ENCODE measurements at places on chromosomes 6 and 20. TPM values are rescaled to one million over a fixed set of nuclear protein-coding genes. Genes with fewer than 3 reads are reported as not detected.

Gene SLC17A1
- total RNA-seq: not detected

Gene DLL1
- 0.16 TPM for total RNA-seq

Gene PGC
- total RNA-seq: not detected

Gene DACT2
- total RNA-seq: 7.8 TPM

Gene SGK2
- total RNA-seq: not detected

Gene WFDC2
- total RNA-seq: not detected

Gene FOXP4
- 2.1 TPM for total RNA-seq

Gene PCSK2
- not detected for total RNA-seq

Gene UNC93A
- not detected for total RNA-seq

Gene CCR6
- not detected for total RNA-seq

Gene PRDM13
- total RNA-seq: not detected

Gene ZBTB12
- 2.1 TPM for total RNA-seq

Gene NPEPL1
- 23.3 TPM for total RNA-seq

Gene RSPH4A
- total RNA-seq: 0.32 TPM

Gene PTK7
- total RNA-seq: 82.6 TPM

Gene C20orf204
- not detected for total RNA-seq

Gene DEFB126
- total RNA-seq: not detected

Gene FRK
- 2.9 TPM for total RNA-seq

Gene FAM83C
- total RNA-seq: not detected

Gene RBL1
- total RNA-seq: 5.8 TPM

Gene NKAIN2
- not detected for total RNA-seq

Gene BTNL2
- total RNA-seq: not detected

Gene C6orf58
- total RNA-seq: not detected

Gene WFDC10B
- not detected for total RNA-seq

Gene PCK1
- not detected for total RNA-seq

Gene BPIFA1
- not detected for total RNA-seq

Gene GRM1
- not detected for total RNA-seq

Gene CRISP3
- not detected for total RNA-seq

Gene OPRL1
- total RNA-seq: not detected

Gene SLC35D3
- not detected for total RNA-seq

Gene TRIM10
- total RNA-seq: not detected

Gene BEND6
- 4.0 TPM for total RNA-seq

Gene NRSN1
- total RNA-seq: not detected

Gene SLC35F1
- under 0.01 TPM for total RNA-seq

Gene PM20D2
- total RNA-seq: 5.7 TPM

Gene PLA2G7
- not detected for total RNA-seq

Gene TMC2
- total RNA-seq: not detected

Gene ADGRF4
- total RNA-seq: 0.16 TPM

Gene OVOL2
- not detected for total RNA-seq

Gene CFB
- 103 TPM for total RNA-seq

Gene FOXO3
- total RNA-seq: 39.4 TPM

Gene DEFB124
- not detected for total RNA-seq

Measured in cardiac atrium fibroblast (primary cell).